Stimulated activated CD4-positive, alpha-beta T cell treated with anti-CD3 and anti-CD28 coated beads, Interleukin-1b, Interleukin-23, amount 100 ng/mL, for 1 hour (primary cell): ENCODE measurements at places on chromosomes 1 and 21.

- DNase-seq, result no peak
Observed at GRCh38 chr1:238248356-238248755, 357.6 kb upstream of the ZP4 start.

DNA sequence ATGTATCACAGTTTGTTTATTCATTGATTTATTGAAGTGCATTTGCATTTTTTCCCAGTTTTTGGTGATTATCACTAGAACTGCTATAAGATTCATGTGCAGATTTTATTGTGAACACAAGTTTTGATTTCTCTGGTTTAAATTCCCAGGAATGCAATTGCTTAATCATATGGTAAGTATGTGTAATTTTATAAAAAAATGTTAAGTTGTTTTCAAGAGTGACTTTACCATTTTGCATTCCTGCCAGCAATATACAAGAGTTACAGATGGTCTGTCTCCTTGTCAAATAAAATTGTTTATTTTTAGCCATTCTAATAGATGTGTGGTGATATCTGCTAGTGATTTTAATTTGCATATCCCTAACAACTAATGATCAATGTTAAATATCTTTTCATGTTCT lies 127.3 kb upstream of the APP start:
- DNase-seq, result no peak

DNA sequence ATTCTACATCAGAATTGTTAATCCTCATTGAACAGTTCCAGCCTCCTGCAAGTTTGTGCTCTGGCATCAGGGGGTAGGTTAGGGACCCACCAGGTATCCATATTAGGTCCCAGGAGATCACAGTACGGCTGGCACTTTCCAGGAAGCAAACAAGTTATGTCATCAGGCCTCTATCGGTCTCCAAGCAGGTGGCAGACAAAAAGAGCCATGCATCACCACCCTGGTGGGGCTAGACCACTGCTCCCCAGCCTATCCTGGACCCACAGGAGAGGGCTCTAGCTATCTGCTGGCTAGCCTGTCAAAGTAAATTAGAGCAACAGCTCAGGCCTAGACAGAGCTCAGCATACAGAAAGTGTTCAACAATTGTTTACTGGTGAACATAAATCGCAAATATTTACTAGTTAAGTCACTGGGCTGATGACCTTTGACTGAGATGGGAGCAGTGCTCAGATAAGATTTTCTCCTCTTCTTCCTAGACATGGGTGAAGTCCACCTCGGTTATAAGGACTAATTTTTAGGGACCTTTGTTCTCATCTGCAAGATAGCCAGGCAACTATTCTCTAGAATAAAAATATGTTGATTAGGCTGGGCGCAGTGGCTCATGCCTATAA lies 6.4 kb downstream of the NUAK2 start:
- no peak for DNase-seq

GRCh38 chr21:30243691-30244090 lies 27.8 kb upstream of the CLDN8 start:
- DNase-seq, result no peak

DNA sequence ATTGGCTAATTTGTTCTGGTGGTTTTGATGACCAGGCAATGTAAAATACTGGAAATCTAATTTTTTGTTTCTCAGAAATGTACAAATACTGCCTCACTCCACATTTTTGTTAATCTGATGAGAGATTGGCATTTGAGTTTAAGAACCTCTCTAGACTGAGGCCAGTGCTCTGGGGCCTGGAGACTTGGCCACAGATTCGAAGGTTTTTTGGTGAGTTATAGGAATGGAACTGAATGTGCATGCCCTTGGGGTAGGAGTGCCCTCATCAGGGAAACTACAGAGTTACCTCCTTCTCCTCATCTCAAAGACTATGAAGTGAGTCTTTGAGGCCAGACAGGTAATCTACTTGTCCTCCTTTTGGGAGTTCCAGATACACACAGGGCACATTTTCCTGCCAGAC lies 347.9 kb downstream of the LTN1 start:
- no peak for DNase-seq

DNA sequence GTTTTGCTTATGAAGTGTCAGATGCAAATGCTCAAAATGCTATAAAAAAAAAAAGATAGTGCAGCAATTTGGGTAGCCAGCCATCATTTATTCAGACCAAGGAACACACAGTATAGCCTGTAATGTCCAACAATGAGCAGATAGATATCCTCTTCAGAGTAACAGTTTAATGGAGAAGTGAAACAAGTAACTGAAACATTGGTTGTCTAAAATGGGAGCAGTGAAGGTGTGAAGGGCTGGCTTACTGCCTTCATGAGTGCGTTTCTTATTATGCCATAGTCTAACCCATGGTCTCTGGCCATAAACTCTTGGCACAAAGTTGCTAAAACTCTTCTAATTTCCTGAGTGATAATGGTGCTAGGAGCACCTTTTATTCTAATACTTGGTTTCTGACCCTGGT lies 11.4 kb downstream of the RGS5 start:
- no peak for DNase-seq

- no peak for DNase-seq
Observed at GRCh38 chr1:104466068-104466467, 716.4 kb downstream of the AMY1C start.

DNA sequence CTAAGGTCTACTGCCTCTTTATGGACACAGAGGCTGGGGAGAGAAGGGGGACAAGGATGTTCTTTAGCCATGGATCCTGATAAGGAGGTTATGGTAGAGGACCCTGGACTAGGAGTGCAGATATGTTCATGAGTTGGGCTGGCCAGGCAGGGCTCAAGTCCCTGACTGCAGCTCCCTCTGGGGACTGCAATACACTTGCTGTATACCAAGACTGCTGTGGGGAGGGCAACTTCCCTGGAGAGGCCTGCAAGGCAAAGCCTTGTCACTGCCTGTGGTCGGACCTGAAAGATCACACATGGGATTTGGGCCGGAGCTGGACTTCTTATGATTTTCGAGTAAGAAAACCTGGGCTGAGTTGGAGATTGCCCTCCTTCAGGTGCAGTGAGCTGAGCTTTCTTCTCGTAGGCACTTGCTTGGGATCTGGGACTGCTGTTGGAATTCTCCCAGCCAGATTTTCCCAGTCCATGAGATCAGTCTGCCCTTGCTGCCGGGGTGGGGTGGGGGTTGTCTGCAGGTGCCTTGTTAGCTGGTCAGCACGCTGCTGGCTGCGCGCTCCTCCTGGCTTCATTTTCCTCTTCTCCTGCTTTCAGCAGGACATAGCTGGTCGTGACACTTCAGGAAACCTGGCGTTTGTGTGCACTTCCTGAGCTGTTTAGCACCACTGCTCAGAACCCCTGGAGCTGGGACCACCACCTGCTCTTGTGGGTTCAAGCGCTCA lies 49.0 kb upstream of the KCNJ6 start:
- DNase-seq, result no peak

GRCh38 chr1:246170574-246171261 lies 336.4 kb downstream of the SMYD3 start:
- DNase-seq, result no peak

DNA sequence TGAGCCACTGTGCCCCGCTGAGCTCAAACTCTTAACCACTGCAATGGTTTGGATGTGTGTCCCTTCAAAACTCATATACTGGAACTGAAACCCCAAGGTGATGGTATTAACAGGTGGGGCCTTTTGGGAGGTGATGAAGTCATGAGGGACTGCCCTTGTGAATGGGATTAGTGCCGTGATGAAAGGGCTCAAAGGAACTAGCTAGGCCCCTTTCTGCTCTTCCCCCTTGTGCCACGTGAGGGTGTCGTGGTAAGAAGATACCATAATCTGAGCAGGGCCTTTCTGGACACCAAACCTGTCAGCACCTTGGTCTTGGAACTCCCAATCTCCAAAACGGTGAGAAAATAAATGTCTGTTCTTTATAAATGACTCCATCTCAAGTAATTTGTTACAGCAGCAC lies 45.5 kb upstream of the SPOCD1 start:
- no peak for DNase-seq

- no peak for DNase-seq
Observed at GRCh38 chr1:59939393-59939792, 12.8 kb upstream of the CYP2J2 start.

DNA sequence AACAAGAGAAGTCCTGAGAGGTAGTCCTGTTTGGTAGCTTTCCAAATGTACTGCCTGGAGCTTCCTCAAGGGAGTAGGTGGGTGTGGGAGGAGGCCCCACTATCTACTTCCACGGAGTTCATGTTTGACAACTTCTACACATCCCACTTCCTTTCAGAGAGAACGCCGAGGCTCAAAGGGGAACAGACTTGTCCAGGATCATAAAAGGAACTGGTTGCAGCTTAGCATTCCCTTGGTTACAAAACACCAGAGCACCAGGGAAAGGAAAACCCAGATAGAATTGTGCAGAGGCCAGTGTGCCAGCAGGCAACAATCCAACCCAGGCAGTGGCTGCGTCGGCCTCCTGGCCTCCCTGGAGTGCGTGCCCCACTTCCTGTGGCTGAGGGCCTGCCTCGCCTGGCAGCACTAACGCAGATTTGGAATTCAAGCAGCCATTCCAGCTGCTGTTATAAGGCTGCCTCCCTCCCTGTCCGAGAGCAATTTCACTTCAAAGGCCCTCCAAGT lies 4.2 kb upstream of the RAP1GAP start:
- DNase-seq, result no peak
